ENCODE measurements at places on chromosomes 1 and 21. TPM values are rescaled to one million over a fixed set of nuclear protein-coding genes. Genes with fewer than 3 reads are reported as not detected.
A peak's percentile ranks its signal among the peaks of the same experiment; 100 is the strongest.

The PIP5K1A gene
- total RNA-seq, result 99.3 TPM

DNA sequence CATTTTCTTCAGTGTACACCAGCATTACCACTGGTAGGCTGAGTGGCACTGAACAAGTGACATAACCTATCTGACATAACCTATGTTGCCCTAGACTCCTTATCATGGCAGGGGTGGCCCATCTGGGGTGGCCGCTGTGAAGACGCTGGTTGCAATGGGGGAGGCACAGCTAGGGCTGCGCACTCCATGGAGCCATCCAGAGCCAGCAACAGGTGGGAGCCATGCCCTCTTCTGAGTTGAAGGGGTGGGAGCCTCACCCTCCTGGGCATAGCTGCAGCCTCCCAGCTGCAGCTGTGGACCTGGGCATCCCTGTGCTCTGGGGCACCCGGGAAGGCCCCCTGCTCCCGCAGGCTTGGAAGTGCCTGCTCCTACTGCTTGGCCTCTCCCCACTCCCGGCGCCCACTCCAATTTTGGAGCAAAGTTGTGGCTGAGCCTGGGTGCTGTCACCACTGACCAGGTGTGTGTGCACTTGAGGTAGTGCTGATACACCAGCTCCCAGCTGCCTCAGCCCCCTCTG, 52.4 kb upstream of the NTPCR start:
- no peak for DNase-seq

DNA sequence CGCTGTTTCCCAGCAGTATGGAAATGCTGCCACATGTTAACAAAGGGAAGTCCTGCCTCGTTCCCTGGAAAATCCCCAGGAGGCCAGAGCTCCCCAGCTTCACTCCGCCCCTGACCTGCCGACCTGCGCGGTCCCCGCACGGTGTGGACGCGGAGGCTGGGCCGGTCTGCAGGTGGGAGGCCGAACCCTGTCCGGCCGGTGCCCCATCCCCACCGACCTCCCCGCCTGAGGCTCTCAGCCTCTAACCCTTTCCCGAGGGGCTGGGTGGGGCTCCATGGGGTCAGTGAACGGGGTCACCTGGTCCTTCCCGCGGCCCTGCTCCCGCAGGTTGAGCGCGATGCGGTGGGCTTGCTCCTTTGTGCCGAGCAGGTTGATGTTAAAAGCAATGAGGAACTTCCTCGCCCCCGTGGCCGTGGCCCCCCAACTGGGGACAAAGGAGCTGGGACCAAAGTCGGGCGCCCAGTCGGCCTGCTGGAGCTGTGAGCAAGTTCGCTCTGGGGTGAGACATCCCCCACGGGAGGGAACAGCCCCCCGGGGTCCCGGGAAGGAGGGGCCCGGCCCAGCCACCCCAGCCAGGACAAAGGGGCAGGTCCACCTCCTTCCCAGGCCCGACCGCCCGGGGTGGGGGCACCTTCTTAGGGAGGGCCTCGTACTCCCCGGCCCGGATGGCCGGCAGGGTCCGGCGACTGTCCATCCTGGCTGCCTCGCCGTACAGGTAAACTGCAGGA, 4.0 kb downstream of the FTCD start:
- DNase-seq, result no peak

DNA sequence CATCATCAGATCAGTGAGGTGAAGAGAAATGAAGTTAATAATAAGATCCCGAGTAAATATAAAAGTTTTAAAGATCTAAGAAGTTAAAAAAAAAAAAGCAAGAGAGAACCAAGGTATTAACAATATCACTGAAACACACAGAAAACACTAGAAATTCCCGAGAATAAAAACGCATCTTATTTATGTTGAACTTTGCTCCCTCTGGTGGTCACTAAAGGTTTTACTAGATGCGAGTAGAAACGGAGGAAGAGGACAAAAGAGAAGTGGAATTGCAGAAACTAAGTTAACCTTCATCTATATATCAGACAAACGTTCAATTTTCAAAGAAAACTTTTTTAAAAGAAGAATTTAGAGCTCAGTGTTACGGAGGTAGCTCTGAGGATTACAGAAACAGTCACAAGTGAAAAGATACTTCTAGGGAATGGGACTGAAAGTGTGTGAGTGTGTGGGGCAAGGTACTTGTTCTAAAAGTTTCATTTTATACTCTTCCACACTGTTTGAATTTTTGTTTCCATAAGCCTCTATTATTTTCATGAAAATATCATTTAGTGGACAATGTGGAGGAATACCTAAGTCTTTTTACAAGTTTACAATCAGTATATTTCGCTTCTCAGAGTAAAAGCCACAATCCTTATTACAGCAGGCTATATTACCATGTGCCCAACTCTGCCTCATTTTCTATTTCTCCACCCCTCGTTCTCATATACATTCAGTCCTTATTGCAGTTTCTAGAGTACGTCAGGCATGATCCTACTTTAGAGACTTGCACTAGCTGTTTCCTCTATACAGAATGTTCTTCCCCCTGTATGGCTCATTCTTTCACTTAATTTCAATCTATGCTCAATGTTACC, 19.7 kb downstream of the ACBD6 start:
- DNase-seq, result peak; percentile 23

All from SJCRH30 (cell line).